AG09309 (cell line): ENCODE measurements at places on chromosomes 4 and X.

GRCh38 chrX:50372966-50373365, 97.7 kb downstream of the DGKK start:
- DNase-seq = no peak

DNA sequence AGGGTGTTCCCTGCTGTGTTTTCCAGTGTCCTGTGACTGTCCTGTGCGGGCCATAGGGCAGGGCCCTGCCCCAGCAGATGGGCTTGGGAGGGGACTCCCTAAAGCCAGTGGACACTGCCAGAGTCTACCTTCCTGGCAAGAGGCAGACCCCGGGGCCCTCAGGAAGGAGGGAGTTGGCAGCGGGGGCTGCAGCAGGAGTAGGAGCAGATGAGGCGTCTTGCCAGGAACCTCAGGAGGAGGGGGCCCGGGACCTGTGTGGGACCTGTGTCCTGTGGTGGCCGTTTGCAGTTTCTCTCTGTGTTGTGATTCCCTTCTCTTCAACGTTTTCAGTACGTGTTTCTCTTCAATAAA, 3.8 kb downstream of the PNMA3 start:
- DNase-seq = no peak

GRCh38 chrX:7941390-7942042, 14.3 kb upstream of the PNPLA4 start:
- DNase-seq = no peak

DNA sequence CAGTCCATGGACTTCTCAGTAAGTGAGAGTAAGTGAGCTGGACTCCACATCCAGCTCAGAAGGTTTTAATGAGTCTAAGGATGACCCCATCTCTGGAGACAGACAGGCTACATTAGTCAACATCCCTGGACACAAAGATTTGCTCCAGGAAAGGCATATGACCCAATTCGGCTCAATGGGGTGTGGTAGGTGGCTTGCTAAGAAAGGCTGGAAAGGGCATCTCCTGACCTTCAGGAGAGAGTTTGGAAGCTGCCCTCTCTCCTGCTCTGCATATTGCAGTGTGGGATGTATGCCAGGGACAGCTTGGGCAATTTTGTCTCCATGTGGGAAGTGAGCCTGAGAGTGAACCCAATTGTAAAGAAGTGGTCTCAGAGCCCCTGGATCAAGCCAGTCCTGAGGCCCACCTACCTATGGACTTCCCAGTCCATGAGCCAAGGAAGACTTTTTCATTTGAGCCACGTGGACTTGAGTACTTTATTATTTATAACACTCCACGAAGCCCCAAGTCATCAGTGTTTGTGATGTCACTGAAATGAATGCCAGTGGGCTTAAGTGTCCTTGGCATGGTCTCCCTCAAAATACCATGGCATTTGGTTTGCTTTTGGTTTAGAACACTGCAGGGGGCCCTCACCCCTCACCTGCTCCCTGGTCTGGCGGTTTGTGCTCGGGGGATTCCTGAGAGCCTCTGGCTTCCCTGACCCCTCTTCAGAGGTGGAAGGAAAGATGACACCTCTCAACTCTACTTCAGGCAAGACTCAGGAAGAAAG, 10.4 kb upstream of the ABLIM2 start:
- DNase-seq = no peak

- DNase-seq = no peak
Measured at GRCh38 chrX:53242310-53242709, 17.3 kb upstream of the KDM5C start.

DNA sequence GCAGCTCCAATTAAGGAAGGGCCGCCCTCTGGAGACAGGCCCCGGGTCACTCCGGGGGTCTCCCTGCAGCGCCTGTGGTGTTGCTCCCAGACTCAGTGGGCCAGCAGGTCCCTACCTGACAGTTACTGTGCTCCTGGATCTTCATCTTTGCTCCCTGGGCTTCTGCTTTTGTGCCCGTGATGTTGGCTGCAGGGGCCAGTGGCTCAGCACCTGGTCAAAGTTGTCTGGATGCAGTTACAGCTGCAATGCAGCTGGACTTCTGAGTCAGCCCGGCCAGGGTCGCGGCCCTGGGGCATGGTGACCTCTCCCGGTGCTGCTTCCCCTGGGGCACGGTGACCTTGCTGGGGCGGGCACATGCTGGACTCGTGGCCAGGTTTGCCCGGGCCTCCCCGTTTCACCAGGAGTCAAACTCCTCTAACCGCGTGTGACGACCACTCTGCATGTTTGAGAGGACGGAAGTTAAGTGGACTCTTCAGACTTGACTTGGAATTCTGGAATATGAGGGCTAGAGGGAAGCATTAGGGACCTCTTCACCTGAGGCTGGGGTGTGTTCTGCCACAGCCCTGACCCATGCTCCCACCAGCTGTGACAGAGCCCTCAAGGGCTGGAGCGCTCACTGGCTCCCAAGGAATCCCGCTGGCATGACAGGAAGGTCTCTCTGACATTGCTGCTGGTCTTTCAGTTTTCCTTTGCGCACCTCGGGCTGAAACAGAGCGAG, 3.7 kb downstream of the CTAG2 start:
- no peak for DNase-seq
